Stimulated activated CD8-positive, alpha-beta memory T cell treated with anti-CD3 and anti-CD28 coated beads, Interleukin-15, amount 100 ng/mL, for 24 hours (primary cell): ENCODE measurements at places on chromosomes 7 and 10.

GRCh38 chr10:54650547-54650946 is 150.5 kb downstream of the PCDH15 start:
- DNase-seq, result no peak

DNA sequence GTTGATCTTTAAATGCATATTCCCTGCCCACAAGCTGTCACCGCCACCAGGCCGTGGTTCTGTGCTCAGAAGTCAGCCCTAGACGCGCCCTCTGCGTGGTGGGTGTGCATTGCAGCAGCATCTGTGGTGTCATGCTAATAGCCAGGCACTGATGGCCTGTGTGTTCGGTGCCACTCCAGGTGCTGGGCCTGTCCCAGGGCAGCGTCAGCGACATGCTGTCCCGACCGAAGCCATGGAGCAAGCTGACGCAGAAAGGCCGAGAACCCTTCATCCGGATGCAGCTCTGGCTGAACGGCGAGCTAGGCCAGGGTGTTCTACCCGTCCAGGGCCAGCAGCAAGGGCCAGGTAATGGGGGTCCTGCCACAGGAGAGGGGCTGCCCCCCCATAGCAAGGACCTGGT is 82.5 kb upstream of the SH2B2 start:
- DNase-seq, result no peak

GRCh38 chr10:111211706-111212105 is 134.9 kb downstream of the ADRA2A start:
- no peak for DNase-seq

GRCh38 chr7:138828302-138828701 is 30.3 kb upstream of the ATP6V0A4 start:
- DNase-seq, result no peak

GRCh38 chr7:157964016-157964415 is 623.6 kb downstream of the PTPRN2 start:
- no peak for DNase-seq

DNA sequence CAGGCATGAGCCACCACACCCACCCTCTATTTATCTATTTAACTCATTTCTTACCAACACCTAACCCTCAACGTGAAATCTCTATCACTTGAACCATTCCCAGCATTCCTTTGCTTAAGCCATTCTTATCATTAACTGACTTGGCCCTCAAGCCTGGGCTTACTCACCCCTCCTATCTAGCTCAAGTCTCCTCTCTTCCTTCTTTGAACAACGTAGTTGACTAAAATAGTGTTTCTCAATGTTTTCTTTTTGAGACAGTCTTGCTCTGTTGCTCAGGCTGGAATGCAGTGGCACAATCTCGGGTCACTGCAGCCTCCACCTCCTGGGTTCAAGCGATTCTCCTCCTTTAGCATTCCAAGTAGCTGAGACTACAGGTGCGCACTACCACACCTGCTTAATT is 7.0 kb downstream of the ANXA7 start:
- DNase-seq, result no peak

- no peak for DNase-seq
Observed at GRCh38 chr10:58826694-58827093, 314.0 kb downstream of the BICC1 start.

- DNase-seq, result no peak
Observed at GRCh38 chr10:76763376-76763775, 874.2 kb downstream of the KCNMA1 start.

GRCh38 chr7:130095812-130096211 is 25.5 kb downstream of the KLHDC10 start:
- DNase-seq, result no peak

- DNase-seq, result no peak
Observed at GRCh38 chr10:132512693-132513345, 24.8 kb upstream of the INPP5A start.

GRCh38 chr10:30151581-30152389 is 92.4 kb upstream of the JCAD start:
- no peak for DNase-seq

- DNase-seq, result no peak
Observed at GRCh38 chr7:154918741-154919140, 84.2 kb downstream of the PAXIP1 start.

DNA sequence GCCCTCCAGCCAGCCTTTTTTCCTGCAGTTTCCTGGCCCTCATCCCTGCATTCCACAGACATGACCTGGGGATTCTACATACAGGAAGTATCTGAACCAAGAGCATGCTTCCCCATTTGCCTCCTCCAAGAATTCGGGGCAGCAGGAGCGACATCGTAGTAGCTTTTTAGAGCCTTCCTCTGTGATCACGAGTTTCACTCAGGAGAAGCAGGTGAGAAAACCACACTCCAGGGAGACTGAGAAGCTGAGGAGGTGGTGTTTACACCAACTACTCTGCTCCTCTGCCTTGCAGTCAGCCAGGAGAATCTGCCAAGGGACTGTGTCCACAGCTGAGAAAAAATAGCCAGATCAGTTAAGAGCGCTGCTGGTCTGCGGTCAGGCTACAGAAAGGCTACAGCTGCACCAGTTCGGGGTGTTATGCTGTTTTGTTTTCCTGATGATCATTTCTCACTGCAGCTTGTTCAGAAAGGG is 54.1 kb downstream of the HSPA12A start:
- DNase-seq, result no peak

- DNase-seq, result no peak
Observed at GRCh38 chr7:138538518-138538917, 78.5 kb downstream of the TRIM24 start.

- DNase-seq, result no peak
Observed at GRCh38 chr7:137343281-137343841, at the start of gene PTN. Gene PTN (minus strand): TSS chr7:137343733. CDS start chr7:137254973, 88,760 bp downstream.

GRCh38 chr7:121302214-121302745 is 26.5 kb upstream of the WNT16 start:
- no peak for DNase-seq
